BJ (cell line): ENCODE measurements at places on chromosomes 2 and 18.
A peak's percentile ranks its signal among the peaks of the same experiment; 100 is the strongest.

GRCh38 chr18:48806551-48807261 is 144.1 kb downstream of the SMAD7 start:
- no peak for DNase-seq

DNA sequence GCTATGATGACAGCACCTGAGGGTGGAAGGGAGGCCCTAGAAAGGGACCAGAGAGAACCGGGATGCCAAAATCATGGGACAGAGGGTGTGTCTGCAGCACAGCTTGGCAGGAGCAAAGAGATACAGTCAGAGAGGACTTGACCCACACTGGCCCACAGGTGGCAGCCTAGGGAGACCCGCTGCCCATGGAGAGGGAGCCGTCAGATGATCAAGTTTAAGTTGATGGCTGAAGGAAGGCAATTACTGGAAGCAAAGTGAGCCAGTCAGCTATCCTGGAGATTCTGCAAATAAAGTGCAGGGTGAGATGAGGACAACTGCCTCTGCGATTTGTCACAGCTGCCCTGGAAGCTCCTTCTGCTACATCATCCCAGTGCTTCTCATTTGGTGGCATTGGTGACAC is 74.0 kb downstream of the CMPK2 start:
- DNase-seq, result no peak

DNA sequence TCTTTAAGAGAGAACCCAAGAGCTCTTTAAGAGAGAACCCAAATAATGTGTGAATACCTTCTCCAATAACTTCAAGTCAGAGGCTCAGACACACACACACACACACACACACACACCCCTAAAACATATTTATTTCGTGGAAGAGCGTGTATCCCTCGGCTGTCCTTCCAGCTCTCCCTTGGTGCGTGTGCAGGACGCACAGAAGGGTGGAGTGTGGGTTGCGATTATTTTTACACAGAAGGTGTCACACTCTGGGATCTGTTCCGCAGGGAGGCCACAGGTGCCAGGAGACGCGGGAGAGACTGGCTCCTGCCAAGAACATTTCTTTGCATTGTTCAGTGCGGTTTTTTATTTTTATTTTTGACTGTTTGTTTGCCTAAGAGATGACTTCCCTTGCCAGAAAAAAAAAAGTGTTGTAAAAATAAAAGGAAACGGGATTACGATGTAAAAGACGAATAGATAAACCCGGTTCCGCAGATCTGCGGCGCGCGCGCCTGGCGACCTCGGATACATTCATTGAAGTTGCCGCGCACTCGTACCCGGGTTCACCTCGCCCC is 47.3 kb upstream of the ATP6V1B1 start:
- no peak for DNase-seq

- DNase-seq, result no peak
Measured at GRCh38 chr2:197158591-197159550, 151.7 kb downstream of the ANKRD44 start.

GRCh38 chr2:166593403-166593802 is 99.4 kb upstream of the SCN7A start:
- DNase-seq, result peak; percentile 65

DNA sequence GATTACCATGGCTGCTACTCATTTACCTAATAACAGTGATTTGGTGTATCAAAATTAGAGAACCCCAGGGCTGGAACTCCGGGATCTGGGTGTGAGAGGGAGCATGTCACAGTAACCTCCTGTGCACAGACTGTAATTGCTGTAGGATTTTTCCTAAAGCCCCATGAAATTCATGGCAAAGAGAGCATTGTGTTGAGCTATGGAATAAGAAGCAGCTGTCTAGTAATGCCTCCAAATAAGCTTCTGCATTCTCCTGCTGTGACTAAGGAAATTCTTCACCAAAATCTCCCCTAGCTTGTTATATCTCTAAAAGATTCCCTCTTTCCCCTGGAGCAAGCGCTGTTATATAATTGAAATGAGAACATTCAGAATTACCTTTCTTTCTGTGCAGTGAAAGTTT is 158.1 kb upstream of the SPATS2L start:
- DNase-seq, result no peak

GRCh38 chr2:192026825-192027120 is 168.0 kb downstream of the TMEFF2 start:
- no peak for DNase-seq

- no peak for DNase-seq
Measured at GRCh38 chr2:196670342-196670741, 30.8 kb downstream of the CCDC150 start.

GRCh38 chr2:62334440-62335058 is 138.6 kb downstream of the B3GNT2 start:
- no peak for DNase-seq

GRCh38 chr2:119536211-119536610 is 8.0 kb upstream of the CFAP221 start:
- DNase-seq, result no peak

GRCh38 chr2:129627437-129627836 is 352.0 kb upstream of the RAB6C start:
- no peak for DNase-seq

GRCh38 chr2:49426996-49427395 is 272.7 kb upstream of the FSHR start:
- DNase-seq, result no peak

DNA sequence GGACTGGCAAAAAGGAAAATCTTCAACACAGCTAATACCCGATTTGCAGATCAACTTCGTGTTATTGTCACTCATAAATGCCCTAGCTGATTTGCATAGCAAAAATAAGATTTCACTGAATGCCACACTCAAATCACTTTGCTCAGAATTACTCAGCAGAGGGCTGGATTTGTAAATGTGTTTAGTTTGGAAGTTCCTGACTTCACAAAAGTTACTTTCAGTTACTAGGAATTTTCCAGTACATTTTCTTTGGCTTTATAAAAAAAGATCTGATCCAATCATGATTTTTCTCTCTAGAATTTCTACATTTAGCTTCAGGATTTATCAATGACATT is 433.3 kb upstream of the ID2 start:
- no peak for DNase-seq

DNA sequence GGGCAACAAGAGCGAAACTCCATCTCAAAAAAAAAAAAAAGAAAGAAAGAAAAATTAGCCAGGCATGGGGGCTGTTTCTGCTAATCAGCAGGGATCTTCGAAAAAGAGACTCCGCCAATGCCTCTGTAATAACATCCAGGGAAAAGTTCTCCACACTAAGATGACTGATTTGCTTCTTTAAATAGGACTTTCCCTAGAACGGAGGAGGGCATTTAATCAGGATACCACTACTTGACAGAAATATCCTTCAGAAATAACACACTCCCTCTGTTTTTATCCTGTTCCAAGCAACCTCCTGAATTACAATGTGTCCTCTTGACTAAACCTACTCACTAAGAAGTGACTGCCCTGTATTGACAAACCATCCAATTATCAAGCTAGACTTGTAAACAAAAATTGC is 21.7 kb downstream of the REV1 start:
- DNase-seq, result no peak

DNA sequence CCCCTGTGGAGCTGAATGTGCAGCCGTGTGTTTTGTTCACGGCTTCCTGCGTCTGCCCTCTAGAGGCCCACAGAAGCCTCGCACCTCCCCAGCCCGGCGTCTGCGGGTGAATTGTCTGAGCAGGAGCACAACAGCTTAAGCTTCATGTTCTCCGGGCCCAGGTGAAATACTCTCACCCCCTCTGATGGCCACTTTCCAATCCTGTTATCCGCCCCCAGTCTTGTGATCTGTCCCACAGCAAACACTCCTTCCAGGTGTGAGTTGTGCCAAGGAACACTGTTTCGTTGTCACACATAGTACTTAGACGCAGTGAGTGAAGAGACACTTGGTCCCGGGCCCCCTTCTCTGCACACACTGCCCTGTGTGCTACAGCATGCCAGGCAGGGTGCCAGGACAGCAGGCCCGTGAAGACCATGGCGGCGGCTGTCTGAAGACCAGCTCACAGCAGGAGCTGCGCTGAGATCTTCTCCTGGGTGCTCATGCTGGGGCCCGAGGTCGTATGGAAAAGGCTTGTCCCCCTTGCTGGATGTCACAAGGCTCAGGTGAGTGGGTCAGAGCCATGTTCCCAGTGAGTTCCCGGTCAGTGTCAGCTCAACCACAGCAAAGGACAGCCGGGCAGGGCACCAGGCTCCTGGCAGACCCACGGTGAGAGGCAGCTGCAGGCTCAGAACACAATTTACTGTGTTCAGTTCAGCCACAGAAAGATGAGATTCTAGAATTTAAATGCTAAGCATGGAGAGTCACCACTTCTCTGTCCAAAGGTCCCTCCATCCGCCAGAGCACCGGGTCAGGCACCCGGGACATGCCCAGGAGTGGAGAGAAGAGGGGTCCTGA is 6.8 kb upstream of the PXDN start:
- DNase-seq, result no peak

DNA sequence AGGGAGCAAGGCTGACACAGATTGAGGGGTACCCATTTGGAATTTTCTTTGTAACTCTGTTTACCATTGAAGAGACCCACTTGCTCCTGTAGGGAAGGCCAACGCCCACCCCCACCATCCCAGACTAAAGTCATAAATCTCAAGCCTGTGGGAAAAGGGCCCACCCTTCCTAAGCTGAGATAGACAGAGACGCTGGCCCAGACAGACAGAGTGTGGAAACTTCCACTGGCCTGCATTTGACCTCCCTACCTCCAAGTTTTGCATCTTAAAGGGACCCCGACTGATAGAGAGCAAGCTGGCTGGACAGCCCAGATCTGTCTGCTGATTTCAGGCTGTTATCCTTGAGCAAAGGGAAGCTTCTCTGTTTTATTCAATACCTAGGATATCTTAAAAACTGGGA is 48.2 kb upstream of the SLC14A2 start:
- DNase-seq, result no peak

- DNase-seq, result no peak
Measured at GRCh38 chr2:241053576-241054251, 48.4 kb downstream of the MTERF4 start.

DNA sequence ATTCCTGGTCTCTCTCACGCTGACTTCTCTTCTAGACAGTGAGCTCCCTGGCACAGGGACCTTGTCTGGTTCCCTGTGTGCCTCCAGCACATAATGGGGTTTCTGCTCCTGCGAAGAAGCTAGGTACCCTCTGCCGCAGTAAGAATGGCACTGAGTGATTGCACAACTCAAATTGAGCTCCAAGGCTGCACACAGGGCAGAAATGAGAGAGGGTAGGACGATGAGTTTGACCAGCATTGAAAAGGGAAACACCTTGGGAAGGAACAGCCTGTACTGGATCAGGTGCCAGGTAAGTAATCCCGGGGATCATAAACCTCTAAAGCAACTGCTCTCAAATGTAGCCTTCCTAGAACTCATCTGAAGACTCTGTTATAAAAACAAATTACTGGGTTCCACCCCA is 21.0 kb upstream of the MSGN1 start:
- DNase-seq, result no peak

GRCh38 chr18:11974741-11975325 is 6.5 kb upstream of the IMPA2 start:
- DNase-seq, result no peak

- DNase-seq, result no peak
Measured at GRCh38 chr2:197209742-197210408, 100.7 kb downstream of the ANKRD44 start.

DNA sequence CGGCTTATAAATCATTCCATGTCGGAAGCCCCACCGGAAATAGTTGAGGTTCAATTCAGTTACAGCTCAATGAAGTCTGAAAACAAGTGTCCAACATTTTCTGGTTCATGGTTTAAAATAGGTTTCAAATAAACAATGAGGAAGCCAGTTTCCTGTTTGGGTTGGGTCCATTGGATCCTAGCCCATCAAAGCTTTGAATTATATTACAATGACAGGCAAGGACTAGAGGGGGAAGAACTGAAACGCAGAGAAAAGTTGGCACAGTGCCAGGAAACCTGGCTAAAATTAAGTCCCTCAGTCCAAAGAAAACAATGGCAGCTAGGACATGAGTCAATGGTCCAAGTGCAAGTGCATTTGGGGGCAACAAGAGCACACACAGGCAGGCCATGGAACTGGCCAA is 32.0 kb downstream of the SLC14A1 start:
- no peak for DNase-seq

DNA sequence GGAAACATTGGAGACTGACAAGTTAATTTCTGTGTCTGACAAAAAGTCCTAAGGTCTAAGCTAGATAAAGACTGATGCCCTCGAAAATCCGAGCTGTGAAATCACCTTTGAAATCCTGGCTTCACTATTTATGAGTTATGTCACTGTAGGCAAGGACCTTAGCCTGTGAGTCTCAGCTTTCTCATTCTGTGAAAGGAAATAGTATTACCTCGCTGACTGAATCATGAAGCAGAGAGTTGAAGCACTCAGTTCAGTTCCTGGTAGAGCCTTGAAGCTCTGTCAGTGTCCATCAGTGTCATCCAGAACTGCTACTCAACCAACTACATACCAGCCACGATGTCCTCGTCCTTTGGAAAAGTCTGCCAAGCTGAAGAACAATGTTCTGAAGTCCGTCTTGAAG is 1025.6 kb upstream of the GYPC start:
- no peak for DNase-seq

- DNase-seq, result no peak
Measured at GRCh38 chr2:69603146-69603743, 40.3 kb downstream of the AAK1 start.
